T-cell (primary cell): ENCODE measurements at places on chromosomes 6 and 20.
A peak's percentile ranks its signal among the peaks of the same experiment; 100 is the strongest.

DNA sequence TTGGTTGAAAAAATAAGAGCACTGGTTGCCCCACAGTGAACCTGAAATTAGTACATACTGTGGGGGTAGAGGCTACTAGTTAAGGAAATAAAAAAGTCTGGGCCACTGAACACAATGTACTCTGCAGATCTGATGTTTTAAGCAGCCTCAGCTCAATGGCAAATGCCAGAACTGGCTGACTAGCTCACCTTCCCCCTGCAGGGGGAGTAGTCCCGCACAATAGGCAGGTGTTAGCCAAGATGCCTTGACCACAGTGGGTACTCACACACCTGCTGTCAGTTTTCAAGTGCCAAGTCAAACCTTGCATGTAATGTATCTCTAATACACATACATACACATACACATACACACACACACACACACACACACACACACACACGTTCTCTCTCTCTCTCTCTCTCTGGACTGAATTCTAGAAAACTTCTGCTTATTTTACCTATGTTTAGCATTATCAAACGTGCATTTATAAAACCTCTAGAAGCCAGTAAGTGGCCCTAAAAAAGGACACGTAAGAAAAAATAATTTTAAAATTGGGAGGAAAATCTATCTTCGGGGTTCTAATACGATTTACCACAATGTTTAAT is 36.1 kb downstream of the GMDS start:
- DNase-seq, result peak; percentile 10

DNA sequence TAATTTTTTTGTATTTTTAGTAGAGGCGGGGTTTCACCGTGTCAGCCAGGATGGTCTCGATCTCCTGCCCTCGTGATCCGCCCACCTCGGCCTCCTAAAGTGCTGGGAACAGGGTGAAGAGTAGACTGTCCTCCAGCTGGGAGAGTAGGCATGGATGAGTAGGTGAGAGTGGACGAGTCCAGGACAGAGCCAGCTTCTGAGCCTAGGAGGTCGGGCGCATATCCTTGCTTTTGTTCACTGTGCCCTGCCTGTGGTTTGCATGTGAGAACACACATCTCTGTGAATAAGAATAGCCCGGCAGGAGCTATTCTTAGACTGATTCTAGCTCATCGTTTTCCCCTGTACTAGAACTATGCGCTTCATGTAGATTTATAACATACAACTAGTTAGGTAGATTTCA is 78.3 kb downstream of the RPP40 start:
- no peak for DNase-seq

GRCh38 chr20:15710636-15711035 is 862.6 kb downstream of the KIF16B start:
- no peak for DNase-seq

DNA sequence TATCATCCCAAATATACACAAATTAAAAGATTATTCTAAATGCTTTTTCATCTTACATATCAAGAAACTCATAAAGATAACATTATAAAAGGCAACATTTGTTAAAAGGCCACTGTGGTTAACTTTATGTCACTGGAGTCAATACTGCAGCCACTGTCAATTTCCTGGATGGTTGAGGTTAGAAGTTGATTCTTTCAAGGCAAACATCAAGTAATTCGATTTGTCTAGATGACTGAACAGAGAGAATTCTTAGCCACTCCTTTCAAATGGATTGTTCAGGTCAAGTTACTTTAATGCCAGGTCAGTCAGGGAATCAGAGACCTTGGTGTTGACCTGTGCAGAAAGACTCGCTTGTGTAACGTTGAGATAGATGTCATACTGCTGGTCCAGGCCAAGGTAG is 44.4 kb upstream of the SIM1 start:
- no peak for DNase-seq

DNA sequence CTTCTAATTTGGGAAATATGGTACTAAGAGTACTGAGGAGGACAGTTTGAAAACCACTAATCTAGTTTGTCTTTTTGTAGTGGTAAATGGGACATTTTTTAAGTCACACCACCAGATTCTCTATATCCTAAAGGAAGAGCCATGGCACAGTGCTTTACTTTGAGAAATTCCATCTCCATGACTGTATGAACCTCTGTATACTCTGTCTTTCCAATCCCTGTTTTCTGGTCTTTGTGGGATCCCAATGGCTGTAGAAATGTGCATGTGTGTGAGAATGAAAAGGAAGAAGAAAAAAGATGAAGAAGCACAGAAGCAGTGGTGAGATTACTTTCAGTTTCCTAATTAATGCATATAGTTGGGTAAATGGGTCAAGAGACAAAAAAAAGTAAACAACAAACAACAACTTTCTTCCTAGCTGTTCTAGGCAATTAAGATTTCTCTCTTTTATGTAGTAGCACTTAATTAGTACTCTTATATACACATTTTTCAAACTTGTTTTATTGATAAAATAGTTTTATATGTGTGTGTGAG is 141.2 kb upstream of the HCRTR2 start:
- no peak for DNase-seq

- no peak for DNase-seq
These were observed 184.5 kb upstream of the MARCKS start for GRCh38 chr6:113672491-113673149.

- DNase-seq, result no peak
These were observed 38.1 kb upstream of the OPN5 start for GRCh38 chr6:47743744-47744143.

- no peak for DNase-seq
These were observed 17.1 kb upstream of the RPN2 start for GRCh38 chr20:37161830-37162549.

- DNase-seq, result no peak
These were observed 45.8 kb downstream of the PLCB4 start for GRCh38 chr20:9114709-9115108.

- no peak for DNase-seq
These were observed 3.4 kb downstream of the NUDT3 start for GRCh38 chr6:34389034-34389433.

DNA sequence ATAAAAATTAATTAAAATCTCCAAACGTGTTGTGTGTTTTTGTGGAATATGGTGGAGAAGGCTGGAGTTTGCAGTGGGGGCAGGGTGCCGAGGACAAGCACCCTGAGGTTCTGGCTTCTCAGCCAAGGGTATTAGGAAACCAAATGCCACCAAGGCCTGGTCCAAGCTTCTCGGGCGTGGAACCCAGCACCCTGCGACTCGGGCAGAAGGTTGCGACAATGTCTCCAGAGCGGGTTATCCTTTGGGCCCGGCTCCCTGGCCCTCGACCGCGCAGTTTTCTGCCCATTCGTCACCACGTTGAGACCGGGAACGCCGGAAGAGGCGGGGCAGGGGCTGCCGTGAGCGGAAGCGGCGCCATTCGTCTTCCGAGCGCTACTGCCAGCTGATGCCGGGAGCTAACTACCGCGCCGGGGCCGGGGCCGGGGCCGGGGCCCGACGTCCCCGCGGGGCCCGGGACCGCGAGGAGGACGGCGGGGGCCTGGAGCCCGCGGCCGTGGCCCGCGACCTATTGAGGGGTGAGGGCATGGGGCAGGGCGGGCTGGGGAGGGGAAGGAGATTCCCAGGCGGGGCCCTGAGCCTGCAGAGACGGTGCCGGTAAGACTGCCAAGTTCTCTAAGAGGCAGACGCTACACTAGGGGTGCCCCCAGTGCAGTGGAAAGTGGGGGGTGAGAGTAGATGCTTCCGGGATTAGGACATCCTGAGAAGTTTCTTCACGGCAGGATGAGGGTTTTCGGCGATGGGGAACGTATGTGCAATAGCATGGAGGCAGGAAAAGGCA is at the start of gene RRP36:
RRP36 (plus strand) TSS at position 354 of the 778 bp plus-strand sequence; CDS start at position 386, 32 bp downstream.
- DNase-seq, result peak; percentile 57

DNA sequence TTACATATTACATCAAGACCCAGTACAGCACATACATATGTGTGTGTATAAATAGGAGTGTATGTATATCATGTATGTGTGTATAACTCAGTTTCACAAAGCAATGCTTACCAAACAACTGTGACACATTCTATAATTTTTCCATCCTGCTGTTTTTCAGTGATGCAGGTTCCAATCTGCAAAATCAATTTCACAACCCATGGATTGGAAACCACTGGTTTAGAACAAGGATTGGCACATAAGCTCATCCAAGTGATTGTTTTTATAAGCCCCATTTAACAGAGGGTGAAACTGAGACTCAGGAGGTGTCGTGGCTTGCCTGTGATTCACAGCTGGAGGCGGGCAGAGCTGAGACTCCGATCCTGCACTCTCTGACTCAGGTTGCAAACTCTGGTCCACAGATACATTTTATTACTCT is 158.2 kb downstream of the ZMYND8 start:
- DNase-seq, result no peak

- DNase-seq, result no peak
These were observed 230.2 kb downstream of the PRKN start for GRCh38 chr6:162497389-162497788.

- DNase-seq, result no peak
These were observed 55.6 kb downstream of the UTRN start for GRCh38 chr6:144340541-144341371.

- DNase-seq, result no peak
These were observed 102.1 kb downstream of the DLGAP4 start for GRCh38 chr20:36408219-36408618.

GRCh38 chr6:147035886-147036285 is 168.3 kb upstream of the STXBP5 start:
- no peak for DNase-seq

DNA sequence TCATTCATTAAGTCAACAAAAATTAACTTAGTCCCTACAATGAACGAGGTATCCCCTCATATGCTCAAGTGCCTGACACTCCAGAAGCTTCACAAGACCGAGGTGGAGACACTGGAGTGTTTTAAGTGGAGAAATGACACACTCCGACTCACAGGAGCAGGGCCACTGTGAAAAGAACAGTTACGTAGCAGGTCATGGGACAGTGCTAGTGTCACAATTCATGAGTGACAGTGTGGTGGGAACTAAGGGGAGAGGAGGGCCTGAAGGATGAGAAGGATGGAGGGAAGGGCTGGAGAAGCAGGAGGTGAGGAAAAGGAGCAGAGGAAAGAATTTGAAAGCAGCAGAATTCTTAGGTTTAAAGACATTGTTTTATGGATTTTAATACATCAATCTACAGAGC is 1.3 kb upstream of the HLA-A start:
- no peak for DNase-seq

DNA sequence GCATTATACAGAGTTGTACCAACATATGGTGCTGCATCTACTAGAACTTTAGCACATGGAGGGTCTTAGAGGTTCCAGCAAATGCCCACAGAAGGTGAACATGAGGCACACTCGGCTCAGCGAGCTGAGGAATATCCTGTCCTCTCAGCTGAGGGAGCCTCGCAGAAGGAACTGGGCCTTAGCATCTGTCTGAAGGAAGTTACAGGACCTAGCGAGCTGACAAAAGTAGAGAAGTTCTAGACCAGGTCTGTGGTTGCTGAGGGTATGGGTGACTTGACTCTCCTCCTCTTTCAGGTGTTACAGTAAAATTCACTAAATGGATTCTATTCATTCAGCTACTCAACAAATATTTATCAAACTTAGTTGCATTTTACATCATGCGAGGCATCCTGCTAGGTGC is 157.2 kb downstream of the ZDHHC14 start:
- no peak for DNase-seq

DNA sequence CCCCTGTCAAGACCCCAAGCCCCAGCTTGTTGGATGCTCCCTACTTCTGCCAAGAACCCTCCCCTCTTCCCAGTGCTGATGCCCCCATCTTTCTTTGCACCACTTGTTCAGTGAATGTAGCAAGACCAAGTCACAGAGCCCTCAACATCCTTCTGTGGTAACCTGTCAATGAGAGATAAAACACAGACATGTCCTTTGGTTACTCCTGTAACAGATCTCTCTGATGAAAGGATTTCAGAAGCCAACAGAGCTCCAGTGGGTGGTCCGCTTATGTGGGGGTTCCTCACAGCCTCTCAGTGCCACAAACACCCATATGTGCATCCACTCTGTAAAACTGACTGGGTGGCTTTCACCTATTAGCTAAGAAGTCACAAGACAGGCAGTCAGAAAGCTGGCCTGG is 93.2 kb upstream of the CST7 start:
- no peak for DNase-seq

DNA sequence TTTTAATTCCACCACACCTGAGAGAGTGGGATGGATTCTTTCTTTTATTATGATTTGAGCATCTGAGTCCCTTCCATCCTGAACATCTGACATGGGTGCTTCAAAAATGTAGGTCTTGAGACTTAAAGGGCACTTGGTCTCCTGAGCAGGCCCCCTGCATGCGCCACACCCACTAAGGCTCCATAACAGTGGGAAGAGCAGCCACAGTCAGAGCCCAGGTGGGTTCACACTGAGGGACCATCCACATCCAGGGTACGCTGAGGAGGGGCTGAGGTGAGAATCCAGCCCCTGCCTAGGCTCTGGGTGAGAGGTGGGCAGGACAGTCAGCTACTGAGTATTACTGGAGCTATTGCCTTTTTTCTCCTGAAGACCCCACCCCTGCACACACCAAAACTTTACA is 42.7 kb downstream of the HLA-A start:
- no peak for DNase-seq

GRCh38 chr6:157068691-157069324 is 254.5 kb downstream of the TMEM242 start:
- DNase-seq, result no peak

- no peak for DNase-seq
These were observed 64.0 kb downstream of the RSPO3 start for GRCh38 chr6:127182501-127182900.

GRCh38 chr6:32105433-32105832 is 3.7 kb downstream of the TNXB start:
- no peak for DNase-seq

DNA sequence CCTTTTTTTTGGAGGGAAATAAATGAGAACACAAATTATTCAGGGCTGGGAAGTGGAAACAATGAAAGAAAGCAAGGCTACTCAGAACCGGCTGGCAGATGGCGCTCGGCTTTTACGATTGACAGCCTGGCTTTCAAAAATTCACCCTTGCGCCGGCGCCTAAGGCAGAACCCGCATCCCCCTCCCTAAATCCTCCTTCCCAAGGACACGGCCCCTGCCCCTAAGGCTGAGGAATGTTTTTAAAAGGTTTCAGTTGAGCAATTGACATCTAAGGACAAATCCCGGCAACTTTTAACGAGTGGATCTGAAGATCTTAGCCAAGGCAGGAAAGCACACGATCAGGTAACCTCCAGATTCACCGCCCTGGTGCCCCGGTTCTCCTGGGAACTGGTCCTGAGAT is 16.3 kb downstream of the GNAS start:
- no peak for DNase-seq

GRCh38 chr6:47016261-47016660 is 25.9 kb downstream of the ADGRF1 start:
- no peak for DNase-seq

GRCh38 chr20:35466856-35467255 is 11.5 kb downstream of the CEP250 start:
- DNase-seq, result no peak

DNA sequence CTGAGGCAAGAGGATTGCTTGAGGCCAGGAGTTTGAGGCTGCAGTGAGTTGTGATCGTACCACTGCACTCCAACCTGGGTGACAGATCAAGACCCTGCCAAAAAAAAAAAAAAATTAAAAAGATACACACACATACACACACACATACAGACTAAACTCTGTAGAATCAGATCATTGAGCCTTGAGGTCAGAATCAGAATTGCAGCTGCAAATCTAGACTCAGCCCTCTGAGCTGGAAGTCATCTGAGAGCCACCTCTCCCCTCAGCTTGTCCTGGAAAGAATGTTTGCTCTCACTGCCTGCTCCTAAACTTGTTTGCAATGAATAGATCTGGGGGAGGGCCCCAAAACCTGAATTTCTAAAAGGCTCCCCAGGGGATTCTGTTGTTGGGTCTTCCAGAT is 41.4 kb upstream of the ANGPT4 start:
- no peak for DNase-seq

GRCh38 chr6:168333039-168333438 is 13.5 kb upstream of the DACT2 start:
- DNase-seq, result no peak

GRCh38 chr20:57693002-57693582 is 16.7 kb downstream of the PMEPA1 start:
- DNase-seq, result no peak
